ENCODE measurements at places on chromosomes 2 and 18.

DNA sequence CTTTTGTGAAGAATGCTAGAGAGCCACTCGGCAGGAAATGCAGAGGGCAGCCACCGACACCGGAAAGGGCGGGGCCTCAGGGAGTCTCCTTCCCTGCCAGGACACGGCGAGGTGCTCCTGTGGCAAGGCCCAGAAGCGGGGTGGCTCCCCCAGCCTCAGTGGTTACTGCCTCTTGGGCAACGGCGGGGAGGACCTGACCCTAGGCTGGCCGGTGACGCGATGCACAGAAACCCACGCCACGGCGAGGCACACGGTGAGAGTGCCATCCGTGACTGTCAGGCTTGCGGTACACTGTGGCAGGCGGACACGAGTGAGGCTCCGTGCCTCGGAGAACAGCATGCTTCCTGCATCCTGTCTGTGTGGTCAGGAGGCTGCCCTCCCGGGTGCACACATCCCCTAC is 47.8 kb downstream of the ZAP70 start:
- no peak for DNase-seq

GRCh38 chr2:178392215-178392614 is 58.8 kb downstream of the PRKRA start:
- no peak for DNase-seq

- DNase-seq, result no peak
These were observed 909 bp downstream of the TGFA start for GRCh38 chr2:70552501-70553333.

DNA sequence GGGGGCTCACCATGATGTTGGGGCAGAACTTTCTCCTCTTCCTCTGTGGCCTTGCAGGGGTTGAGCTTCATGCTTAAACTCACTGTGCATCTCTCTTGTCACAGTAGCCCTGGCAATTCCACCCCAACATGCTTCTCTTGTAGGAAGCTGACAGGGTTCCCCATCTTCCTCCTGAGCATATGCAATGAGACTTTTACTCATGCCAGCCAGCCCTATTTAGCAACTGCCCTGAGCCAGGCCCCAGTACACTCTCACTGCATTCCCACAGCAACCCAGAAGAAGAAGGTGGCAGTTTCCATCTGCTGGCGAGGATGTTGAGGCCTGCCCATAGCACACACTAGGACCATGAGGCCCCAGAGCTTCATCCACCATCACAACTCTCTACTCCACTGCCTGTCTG is 72.2 kb upstream of the TEX51 start:
- DNase-seq, result no peak

DNA sequence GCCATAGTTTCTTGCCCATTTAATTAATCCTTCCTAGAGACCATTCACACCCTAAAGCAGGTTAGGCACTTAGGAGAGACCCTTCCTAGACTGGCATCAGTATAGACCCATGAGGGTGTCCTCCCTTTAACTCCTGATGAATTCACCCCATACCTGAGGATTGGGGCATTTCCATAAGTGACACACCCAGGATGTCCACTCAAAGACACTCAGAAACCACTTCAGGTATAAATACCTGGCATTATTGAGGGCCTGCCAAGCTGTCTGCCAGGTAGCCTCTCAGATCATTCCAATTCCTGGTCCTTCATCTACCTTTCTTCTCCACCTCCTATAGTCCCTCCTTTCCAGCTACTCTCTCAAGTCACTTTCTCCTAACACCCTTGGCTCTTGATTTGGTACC is 57.5 kb upstream of the SLC14A2 start:
- DNase-seq, result no peak

DNA sequence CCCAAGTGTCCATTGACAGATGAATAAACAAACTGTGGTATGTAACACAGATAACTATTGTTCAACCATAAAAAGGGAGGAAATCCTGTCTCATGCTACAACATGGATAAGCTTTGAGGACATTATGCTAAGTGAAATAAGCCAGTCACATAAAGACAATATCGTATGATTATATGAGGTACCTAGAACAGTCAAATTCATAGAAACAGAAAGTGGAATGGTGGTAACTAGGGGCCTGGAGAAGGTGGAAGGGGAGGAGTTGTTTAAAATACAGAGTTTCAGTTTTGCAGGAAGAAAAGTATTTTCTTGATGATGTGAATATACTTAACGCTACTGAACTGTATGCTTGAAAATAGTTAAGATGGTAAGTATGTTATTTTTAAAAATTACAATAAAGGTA is 304.6 kb upstream of the CXCR4 start:
- no peak for DNase-seq

DNA sequence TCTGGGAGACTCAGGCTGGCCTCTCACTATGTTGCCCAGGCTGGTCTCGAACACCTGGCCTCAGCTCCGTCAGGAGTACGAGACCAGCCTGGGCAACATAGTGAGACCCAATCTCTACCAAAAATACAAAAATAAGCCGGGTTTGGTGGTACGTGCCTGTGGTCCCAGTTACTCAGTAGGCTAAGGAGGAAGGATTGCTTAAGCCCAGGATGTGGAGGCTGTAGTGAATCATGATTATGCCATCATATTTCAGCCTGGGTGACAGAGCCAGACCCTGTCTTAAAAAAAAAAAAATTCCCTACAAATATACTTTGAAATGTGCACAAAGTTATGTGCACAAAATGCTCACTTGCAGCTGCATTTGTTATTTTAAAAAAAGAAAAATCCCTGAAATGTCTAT is 26.3 kb upstream of the AGAP1 start:
- DNase-seq, result no peak

Measured in fibroblast of the conjunctiva (primary cell).